NB4 (cell line): ENCODE measurements at places on chromosomes 7 and 10.
A peak's percentile ranks its signal among the peaks of the same experiment; 100 is the strongest.

GRCh38 chr10:109723305-109723704 lies 200.0 kb downstream of the XPNPEP1 start:
- no peak for DNase-seq

DNA sequence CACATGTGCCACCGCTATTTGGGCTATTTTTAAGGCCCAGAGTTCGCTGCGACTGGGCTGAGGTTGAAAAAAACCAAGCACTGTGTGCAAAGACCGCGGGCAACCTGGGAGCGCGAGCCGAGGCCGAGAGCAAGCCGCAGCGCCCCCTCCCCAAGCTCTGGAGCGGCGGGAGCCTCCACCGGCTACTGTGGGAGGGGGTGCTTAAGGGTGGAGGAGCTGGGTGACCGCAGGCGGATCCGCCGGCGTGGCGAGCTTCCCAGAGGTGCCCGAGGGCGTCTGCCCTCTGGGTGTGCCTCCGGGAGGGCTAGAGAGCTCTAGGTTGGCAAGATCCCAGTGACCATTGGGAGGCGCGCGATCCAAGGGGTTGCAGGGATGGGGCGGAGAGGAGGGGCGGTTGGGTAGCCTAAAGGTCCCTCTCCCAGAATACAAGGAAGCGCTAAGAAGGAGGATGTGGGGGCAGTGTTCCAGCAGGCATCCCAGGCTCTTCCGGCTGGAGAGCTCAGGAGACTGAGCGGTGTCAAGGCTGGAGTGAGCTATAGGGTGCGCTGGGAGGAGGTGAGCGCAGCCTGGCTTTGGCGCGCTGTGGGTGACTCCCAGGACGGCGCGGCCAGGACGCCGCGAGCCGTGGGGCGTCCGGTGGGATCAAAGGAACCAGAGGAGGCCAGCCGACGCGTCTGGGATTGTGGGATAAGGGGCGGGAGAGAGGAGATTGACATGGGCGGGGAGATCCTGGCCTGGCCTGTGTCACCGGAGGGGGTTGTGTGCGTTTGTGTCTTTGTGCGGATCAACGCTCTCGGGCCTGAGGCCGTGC lies 8.0 kb downstream of the DLX5 start:
- DNase-seq, result no peak

DNA sequence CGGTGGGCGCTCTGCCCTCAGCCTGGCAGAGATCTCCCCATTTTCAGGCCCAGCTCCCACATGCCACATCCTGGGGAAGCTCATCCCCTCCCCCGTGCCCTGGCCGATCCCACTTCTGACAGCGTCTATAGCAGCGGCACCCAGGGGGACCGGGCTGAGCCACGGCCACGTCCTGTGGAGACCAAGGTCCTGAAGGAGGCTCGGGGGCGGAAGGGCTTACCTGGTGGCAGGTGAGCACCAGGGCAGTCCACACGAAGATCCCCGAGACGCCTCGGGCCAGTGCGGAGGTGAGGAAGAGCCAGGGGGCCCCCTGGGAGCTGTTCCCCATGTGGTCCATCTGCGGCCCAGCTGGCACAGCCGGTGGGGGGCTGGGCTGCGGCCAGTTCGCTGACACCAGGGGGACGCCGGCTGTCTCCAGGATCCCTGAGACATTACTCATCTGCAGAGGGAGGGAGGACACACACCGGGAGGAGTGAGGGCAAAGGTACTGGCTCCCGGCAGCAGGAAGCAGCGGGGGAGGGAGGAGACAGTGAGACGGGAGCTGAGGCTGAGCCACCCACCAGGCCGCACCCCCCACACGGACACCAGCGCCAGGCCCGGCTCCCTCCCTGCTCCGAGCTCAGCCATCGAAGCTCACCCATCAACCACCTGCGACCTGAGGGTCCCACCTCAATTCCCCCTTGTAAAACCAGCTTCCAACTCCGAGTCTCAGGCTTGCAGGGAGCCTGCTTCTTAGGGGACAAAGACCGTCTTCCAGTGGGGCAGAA lies 776 bp downstream of the TMEM184A start:
- DNase-seq, result peak; percentile 78

DNA sequence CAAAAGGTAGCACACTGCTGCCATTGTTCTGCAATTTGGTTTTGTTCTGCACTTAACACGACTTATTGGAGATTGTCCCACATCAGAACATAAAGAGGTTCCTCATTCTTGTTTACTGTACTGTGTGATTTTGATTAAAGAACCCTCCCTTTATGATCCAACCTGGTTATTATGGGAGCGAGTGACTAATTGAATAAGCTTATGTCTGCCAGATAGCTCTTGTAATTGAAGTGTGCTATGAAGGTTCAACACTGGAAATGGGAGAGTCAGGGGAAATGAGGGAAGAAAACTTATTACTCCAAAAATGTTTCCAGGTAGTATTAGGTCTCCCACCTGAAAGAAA lies 33.9 kb downstream of the CASP7 start:
- no peak for DNase-seq

DNA sequence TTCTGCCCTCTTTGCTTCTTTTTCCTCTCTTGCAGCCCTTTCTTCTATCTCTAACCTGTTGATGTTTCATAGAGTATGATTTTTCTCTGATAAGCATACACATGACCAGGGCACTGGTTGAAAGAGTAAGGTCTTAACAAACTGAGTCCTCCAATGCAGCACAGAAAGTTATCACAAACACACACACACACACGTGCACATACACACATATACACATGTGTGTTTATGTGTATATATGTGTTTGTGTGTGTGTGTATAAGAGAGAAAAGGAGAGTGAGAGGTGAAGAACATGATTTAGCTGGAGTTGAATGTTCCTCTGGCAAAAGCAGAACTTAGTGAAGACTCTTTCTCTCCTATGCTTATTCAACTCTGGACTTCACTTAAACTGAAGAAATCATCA lies 130.0 kb downstream of the KLF6 start:
- no peak for DNase-seq

DNA sequence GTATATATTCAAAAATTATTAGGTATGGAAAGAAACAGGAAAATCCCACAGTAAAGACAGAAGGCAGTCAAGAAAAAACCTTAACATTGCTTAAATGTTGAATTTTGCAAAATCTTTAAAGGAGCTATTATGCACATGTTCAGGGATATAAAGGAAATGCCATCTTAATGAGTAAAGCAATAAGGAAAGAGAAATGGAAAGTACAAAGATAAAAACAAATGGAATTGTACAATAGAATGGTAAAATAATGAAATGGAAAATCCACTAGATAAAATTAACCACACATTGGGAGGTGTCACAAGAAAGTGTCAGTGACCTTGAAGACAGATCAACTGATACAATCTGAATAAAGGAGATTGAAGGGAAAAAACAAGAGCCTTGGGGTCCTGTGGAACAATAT lies 82.0 kb downstream of the KIF20B start:
- no peak for DNase-seq

GRCh38 chr10:4337563-4337962 lies 488.4 kb upstream of the AKR1E2 start:
- DNase-seq, result no peak

- no peak for DNase-seq
Measured at GRCh38 chr10:132630666-132631337, 93.2 kb downstream of the INPP5A start.

DNA sequence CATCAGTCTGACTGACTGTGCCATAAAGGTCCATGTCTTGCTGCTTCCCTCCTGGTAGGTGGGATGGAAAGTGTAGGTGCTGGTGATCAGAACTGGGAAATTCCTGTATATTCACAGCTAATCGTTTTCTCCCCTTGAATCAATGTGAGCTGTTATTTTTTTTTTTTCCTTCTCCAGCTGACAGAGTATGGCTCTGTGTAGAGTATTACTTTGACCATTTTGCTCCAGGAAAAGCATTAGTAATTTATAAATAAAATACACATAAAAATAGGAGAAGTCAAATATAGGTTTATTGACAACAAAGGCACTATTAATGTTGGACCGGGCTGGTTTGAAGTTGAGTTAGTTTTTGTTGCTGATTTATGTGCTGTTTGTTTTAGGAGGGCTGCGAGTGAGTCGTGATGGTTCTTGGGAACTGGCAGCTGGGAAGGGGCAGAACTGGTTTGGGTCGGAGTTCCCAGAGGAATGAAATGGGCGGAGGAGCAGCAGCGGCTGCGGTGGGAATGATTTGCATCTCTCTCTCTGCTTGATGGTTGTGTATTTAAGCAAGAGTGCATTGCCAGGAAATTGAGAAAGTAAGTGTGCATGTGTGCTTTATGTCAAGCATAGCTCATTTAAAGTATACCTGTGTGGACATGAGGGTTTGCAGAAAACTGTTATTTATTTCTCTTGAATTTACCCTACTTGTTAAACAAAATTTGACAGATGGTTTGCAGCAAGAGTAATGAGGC lies 80.9 kb downstream of the LRMDA start:
- DNase-seq, result no peak

DNA sequence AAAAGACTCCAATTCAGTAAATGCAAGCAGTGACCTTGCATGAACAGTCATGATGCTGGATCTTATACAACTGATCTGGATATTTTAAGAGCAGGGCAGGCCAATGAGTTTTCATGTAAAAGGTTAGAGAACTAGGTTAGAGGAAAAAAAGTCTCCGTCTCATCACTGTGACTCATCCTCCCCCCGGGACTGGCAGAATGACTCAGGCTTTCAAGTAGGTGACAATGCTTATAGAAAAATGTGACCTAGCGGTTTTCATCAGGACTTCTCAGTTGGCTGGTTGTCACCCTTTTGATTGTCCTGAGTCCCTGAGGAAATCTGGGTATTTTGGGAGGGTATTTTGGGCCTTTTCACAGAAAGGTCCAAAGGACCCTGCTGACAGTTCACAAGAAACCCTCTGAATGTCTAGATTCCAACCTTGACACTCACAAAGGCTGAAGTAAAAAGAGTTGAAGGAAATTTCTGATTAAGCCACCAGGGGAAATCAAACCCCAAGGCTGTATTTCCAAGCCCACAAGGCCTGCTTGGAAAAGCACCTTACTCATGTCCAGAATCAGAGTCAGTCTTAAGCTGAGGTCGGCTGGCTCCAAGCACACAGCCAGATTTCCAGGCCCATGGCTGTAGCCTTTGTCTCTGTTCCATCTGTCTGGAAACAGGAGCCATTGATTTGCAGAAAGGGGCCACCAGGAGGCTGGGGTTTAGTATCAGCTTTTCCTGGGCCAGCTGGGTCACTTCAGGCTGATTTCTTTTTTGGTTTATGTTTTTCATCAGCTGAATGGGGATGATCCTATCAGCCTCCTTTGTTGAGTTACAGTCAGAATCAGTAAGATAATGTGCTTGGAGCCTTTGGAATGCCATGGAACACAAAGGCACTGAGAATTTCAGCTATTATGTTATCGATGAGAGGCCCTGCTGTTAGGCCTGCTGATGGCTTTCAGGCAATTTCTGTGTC lies 226.4 kb upstream of the HABP2 start:
- peak; percentile 91 for DNase-seq

GRCh38 chr7:42159130-42159529 lies 77.9 kb downstream of the GLI3 start:
- DNase-seq, result no peak

DNA sequence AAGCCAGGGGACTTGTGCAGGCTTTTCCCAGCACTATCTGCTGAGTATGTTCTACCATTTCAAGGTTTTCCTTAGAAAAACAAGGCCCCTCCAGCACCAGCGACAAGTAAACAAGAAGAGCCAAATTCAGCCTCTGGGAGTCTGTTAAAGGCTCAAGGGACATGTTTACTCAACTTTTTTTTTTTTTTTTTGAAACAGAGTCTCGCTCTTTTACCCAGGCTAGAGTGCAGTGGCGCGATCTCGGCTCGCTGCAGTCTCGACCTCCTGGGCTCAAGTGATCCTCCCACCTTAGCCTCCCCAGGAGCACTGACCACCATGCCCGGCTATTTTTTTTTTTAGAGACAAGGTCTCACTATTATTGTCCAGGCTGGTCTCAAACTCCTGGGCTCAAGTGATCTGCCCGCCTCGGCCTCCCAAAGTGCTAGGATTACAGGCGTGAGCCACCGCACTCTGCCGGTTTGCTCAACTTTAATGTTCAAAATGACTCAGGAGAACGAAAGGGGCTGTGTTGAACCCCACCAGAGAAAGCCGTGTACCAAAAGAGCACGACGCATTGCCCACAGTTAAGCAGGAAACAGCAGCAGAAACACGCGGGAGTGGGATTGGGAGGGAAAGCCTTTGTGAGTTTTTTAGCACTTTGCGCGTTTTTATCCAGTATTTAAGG lies 772 bp downstream of the PRDX3 start:
- no peak for DNase-seq

- DNase-seq, result no peak
Measured at GRCh38 chr10:21047511-21047910, 150.4 kb upstream of the NEBL start.

- peak; percentile 91 for DNase-seq
Measured at GRCh38 chr7:27188386-27189294, 3.6 kb upstream of the HOXA11 start.

- no peak for DNase-seq
Measured at GRCh38 chr10:59655309-59655708, 54.3 kb downstream of the SLC16A9 start.
